H7 (cell line): ENCODE measurements at places on chromosomes 11 and 22. TPM values are rescaled to one million over a fixed set of nuclear protein-coding genes. Genes with fewer than 3 reads are reported as not detected.

Gene VWCE
- 0.85 and 1.1 TPM in 2 replicates for total RNA-seq

- DNase-seq: no peak
Measured at GRCh38 chr22:47957649-47958048, 1195.2 kb downstream of the TBC1D22A start.

Gene PRSS23
- 2.7 and 3.7 TPM in 2 replicates for total RNA-seq

GRCh38 chr11:116596346-116597260, 176.2 kb downstream of the BUD13 start:
- no peak for DNase-seq

- DNase-seq: peak; percentile 55
Measured at GRCh38 chr22:21694795-21695429, 29.1 kb downstream of the PPIL2 start.

- DNase-seq: no peak
Measured at GRCh38 chr11:17864478-17864941, 129.9 kb downstream of the KCNC1 start.

Gene ABCG4
- 0.31 and 0.37 TPM in 2 replicates for total RNA-seq

DNA sequence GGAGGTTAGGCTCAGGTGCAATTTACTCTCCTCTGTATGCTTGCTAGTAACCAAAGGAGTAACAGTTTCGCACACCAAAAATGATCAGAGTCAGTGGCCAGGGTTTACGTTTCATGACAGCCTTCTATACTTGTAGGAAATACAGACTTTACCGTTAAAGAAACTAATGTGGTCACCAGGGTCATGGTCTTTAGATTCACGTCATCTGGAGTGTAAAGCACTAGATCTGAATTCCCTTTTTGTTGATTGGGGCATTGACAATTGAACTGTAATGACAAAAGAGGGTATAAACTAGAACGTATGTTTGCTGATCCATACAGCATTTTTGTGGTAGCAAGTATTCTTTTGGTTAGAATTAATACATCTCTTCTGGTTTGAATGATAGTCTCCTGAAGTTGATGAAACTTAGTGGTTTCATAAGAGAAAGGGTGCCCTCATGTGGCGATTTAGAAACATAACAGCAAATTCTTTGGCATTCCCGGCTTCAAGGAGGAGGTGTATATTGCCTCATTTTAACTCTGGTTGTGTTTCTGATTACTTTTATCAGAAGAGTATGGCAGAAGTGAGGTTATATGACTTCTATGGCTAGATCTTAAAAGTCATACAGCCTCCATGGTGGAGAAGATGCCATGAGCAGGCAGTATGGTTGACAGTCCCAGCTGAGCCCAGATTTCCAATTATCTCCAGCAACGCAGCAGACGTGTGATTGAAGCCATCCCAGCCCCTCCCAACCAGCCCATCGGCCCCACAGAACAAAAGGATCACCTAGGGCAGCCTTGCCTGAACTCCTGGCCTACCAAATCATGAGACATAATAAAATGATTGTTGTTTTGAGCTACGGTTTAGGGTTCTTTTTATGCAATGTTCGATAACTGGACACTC, 35.1 kb downstream of the MMP7 start:
- peak; percentile 53 for DNase-seq

Gene SUSD2
- 0.83 and 1.3 TPM in 2 replicates for total RNA-seq

DNA sequence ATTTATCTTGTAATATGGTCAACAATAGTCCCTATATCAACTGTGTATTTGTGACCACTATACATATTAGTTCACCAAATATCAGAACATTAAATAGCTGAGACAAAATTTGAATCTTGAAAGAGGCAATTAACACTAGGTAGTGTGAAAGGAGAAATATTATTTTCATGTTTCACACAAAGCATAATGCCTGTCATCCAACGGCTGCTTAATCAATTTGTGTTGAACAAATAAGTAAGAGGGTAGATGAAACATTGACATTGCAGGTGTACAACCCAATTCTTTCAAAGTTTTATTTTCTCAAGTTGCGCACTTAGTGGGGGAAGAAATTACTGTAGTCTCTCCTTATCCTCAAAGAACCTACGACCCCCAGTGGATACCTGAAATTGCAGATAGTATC, 3.4 kb upstream of the OR8I2 start:
- DNase-seq: no peak

Gene PTPN5
- 1.7 and 3.0 TPM in 2 replicates for total RNA-seq

- DNase-seq: peak; percentile 85
Measured at GRCh38 chr22:22710719-22711531, 66.5 kb downstream of the GGTLC2 start.

Gene INS
- total RNA-seq: not detected in 2 replicates

Gene SAA4
- total RNA-seq: not detected in 2 replicates

Gene ANGPTL5
- total RNA-seq: not detected in 2 replicates

GRCh38 chr11:30568931-30569330, 17.2 kb downstream of the MPPED2 start:
- DNase-seq: no peak

- peak; percentile 79 for DNase-seq
Measured at GRCh38 chr11:12680246-12680939, 6.2 kb downstream of the TEAD1 start.

DNA sequence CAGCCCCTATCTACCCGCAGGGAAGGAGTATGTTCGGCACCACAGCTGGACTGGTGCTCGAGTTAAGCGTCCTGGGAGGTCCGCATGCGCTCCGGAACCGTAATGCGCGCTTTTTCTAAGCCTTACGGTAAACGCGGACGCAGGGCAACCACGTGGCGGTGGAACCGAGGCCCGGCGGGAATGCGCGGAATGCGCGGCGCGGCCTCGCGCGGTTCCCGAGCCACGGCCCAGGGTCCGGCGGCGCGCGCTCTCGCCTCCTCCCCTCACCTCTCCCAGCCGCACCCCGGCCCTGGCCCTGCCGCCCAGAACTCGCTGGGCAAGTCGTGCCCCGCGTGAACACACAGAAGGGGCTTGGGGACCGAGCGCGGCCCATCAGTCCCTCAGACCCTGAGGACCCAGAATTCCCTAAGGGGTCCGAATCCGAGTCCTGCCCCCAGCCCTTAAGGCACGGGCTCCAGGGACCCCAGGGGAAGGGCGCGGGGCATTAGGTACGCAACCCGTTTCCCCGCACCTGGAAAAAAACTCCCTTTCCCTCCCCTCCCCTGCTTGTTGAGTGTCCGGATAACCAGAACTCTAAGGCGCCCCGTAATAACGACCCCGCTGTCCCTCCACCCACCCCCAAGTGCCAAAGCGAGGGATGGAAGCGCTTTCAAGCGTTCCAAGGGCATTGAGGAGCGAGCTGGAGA, 4.3 kb upstream of the CCND1 start:
- DNase-seq: peak; percentile 91

Gene PAX6
- 12.3 and 23.3 TPM in 2 replicates for total RNA-seq

- DNase-seq: no peak
Measured at GRCh38 chr11:116970485-116971292, 127.5 kb downstream of the SIK3 start.

GRCh38 chr11:3047637-3048036, 9.6 kb downstream of the CARS1 start:
- DNase-seq: no peak

Gene TTC36
- total RNA-seq: not detected in 2 replicates

DNA sequence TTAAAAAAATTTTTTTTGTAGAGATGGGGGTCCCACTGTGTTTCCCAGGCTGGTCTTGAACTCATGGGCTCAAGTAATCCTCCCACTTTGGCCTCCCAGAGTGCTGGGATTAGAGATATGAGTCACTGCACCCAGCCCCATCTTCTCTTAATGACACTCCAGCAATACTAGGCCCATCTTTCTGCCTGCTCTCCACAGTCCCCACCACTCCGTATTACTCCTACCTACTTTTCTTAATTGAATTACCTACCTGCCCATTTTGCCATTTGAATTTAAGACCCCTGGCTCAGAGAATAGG, 2.0 kb upstream of the STIM1 start:
- DNase-seq: no peak

GRCh38 chr11:76445121-76446084, 585 bp downstream of the EMSY start:
- DNase-seq: peak; percentile 86

GRCh38 chr22:44269117-44269498, 43.6 kb downstream of the SHISAL1 start:
- peak; percentile 8 for DNase-seq

GRCh38 chr11:111917788-111918187, 925 bp upstream of the C11orf52 start:
- no peak for DNase-seq

Gene CRYBA4
- 0.22 TPM in 1 of 2 replicates, not detected in the other for total RNA-seq

GRCh38 chr11:41665441-41666360, 206.2 kb upstream of the LRRC4C start:
- no peak for DNase-seq

Gene PRR33
- not detected in 2 replicates for total RNA-seq

Gene LDHAL6A
- not detected in 2 replicates for total RNA-seq

- DNase-seq: peak; percentile 47
Measured at GRCh38 chr11:123519055-123519796, 89.2 kb downstream of the GRAMD1B start.

DNA sequence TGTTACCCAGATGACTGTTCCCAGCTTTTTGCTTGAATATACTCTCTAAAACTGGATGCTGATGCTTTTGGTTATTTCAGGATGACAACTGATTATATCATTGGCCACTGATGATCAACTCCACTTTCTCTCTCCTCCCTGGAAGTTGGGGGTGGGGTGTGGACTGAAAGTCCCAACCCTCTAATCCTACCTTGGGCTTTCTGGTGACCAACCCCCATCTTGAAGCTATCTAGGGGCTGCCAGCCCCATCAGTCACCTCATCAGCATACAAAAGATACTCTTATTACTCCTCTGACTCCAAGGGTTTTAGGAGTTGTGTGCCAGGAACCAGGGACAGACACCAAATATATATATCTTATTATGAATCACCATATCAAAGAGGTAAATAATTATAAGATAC, 69.3 kb downstream of the SLC25A17 start:
- DNase-seq: no peak

DNA sequence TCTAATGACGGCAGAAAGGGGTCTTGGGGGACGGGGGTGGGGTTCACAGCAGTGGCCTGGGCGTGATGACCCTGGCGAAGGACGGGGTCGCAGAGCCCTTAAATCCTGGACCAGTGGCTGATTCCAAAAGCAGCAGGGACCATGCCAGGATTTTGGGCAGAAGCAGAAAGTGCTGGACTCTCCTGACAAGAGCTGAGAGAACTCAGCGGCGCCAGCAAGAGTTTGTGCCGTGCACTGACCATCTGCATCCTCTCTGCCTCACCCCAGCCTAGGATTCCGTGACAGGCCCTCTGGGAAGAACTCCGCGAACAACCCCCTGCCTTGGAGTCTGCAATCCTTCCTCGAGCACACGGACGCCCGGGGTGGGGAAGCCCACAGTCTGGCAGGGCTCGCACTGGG, 644 bp upstream of the NDUFV1 start:
- DNase-seq: no peak

- DNase-seq: no peak
Measured at GRCh38 chr22:44287121-44287693, 25.5 kb downstream of the SHISAL1 start.

- no peak for DNase-seq
Measured at GRCh38 chr11:121207485-121208115, 85.0 kb upstream of the SC5D start.

Gene CSNK2A3
- 1.6 and 2.5 TPM in 2 replicates for total RNA-seq

Gene RBMXL2
- total RNA-seq: not detected in 2 replicates

DNA sequence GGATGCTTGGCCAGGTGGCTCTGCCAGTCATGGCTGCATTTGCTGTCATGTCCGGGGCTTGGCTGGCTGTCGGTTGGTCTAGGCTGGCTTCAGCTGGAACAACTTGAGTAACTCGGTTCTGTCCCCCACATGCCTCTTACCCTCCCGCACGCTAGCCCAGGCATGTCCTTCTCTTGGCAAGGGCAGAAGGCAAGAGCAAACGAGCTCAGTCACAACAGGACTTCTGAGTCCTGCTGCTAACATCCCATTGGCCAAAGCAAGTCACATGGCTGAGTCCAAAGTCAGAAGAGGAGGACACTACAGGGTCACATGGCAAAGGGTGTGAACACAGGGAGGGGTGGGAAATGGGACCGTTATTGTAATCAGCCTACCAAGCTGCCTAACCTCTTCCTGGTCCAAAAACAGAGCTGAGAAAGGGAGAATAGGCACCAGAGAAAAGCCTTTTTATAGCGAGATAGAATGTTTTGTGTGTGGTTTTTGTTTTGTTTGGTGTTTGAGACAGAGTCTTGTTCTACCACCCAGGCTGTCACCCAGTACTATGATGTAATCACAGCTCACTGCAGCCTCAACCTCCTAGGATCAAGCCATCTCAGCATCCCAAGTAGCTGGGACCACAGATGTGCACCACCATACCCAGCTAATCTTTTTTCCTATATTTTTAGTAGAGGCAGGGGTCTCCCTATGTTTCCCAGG, 81.9 kb downstream of the MN1 start:
- DNase-seq: peak; percentile 30

Gene CD59
- 15.2 and 16.7 TPM in 2 replicates for total RNA-seq

GRCh38 chr11:119739021-119739703, 10.2 kb upstream of the NECTIN1 start:
- no peak for DNase-seq

DNA sequence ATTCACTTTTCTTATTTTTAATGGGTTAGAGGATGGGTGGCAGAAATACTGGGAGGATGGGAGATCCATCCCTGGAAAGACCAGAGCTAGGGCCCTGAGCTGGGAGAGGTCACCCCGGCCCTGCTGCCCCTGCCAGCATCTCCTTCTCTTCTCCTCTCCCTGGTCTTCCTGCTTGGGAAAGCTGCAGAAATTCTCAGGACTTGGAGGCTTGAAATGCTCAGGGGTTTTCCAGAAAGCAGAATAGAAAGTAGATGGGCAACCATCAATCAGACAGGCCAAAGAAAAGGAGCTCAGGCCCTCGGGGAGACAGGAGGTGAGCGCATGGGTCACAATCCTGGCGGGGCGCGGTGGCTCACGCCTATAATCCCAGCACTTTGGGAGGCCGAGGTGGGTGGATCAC, 1.5 kb downstream of the APOBEC3H start:
- DNase-seq: peak; percentile 26

Gene PRRG4
- 0.35 and 0.44 TPM in 2 replicates for total RNA-seq

DNA sequence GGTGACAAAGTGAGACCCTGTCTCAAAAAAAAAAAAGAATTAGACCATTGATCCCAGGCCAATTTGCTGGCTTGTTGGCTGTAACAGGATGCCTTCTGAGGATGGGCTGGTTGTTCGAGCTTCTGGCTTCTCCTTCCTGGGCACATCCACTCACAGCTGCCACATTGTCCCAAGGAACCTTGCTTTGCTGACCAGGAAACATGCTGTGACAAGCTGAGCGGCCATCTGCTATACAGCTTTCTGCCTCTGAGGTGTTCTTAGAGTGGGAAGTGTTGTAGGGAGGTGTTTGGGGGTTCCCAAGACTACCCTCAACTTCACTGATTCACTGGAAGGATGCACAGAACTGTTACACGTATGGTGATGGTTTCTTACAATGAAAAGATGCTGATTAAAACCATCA, 6.5 kb downstream of the SNAP29 start:
- DNase-seq: no peak
